ENCODE measurements at places on chromosomes 16 and 17.
A peak's percentile ranks its signal among the peaks of the same experiment; 100 is the strongest.

- DNase-seq: no peak
Measured at GRCh38 chr16:48323783-48324775, 61.1 kb downstream of the SIAH1 start.

DNA sequence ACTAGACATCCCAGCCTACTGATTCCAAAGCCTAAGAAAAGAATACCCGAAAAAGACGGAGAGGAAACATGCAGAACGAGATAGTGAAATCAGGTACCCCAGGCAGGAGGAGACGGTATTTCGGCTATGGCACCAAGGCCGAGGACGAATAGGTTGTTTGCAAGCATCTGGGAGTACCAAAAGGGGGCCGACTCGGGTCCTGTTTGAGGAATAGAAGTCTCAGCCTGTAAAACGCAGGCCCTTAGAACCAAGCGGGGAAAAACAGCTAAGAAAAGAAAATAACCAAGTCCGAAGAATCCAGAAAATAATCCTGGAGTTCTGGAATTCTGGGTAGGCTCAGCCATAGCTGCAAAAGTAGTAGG, 537 bp downstream of the SLC35B1 start:
- no peak for DNase-seq

DNA sequence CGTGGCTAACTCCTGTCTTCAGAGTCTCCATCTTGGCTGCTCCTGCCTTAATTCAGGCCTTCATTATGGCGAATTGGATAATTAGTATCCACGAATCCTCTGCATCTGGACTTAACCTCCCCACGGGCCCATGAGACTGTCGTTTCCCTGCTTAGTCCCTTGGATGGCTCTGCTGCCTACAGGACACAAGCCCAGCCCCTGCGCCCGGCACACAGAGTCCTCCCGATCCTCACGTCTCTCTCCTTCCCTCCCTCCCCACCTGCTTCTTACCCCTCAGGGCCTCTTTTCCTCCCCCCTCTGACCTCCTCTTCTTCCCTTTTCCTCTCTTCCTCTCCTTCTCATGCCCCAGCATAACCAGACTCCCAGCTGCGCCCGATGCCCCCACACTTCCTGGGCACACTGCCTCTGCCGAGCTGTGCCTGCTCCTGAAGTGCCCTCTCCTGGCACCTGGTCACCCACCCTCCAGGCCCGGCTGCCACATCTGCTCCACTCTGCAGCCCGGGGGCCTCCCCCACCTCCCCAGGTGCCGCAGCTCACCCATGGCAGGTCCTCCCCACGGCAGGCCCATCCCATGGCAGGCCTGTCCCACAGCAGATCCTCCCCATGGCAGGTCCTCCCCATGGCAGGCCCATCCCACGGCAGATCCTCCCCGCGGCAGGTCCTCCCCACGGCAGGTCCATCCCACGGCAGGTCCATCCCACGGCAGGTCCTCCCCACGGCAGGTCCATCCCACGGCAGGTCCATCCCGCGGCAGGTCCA, 45.9 kb downstream of the RPH3AL start:
- DNase-seq: no peak

GRCh38 chr17:12395733-12396354, 269.8 kb upstream of the MYOCD start:
- DNase-seq: no peak

- no peak for DNase-seq
Measured at GRCh38 chr16:85956426-85956825, 57.5 kb downstream of the IRF8 start.

- no peak for DNase-seq
Measured at GRCh38 chr17:33560165-33560564, 267.1 kb upstream of the ASIC2 start.

DNA sequence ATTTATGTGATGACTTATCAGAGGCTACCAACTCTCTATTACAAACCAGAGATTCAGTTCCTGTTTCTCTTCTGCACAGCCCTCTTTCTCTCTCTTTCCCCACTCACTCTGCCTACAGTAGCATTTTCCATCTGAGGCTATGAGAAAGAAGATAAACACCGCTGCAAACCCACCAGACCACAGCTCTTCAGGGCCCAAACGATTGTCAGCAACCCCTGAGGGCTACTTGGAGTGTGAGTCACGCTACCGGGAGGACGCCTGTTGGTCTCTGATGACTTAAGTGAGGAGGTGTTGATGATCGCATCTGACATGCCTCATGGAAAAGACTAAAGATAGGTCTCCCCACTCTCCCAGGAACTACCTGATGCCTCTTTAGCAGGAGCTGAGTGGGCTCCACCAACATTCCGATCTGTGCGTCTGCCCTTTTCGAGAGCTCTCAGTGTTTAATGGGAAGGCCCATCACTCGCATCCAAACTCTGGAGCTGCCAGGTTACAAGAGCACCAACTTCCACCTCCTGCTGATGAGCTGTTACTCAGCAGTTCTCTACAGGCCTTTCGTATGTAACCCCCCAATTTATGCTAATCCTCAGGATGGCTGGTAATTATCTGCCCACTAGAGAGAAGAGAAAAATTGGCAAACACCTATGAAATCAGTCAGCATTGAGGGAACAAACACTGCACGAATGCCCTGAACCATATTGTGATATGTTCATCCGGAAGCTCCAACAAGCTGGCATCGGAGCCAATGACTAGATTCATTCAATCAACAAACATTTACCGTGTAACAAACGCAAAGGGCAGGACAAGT, 9.2 kb downstream of the GRIN2A start:
- DNase-seq: no peak

- DNase-seq: no peak
Measured at GRCh38 chr16:64933885-64934284, 188.0 kb downstream of the CDH11 start.

- no peak for DNase-seq
Measured at GRCh38 chr17:73292031-73292531, 19.7 kb downstream of the CDC42EP4 start.

DNA sequence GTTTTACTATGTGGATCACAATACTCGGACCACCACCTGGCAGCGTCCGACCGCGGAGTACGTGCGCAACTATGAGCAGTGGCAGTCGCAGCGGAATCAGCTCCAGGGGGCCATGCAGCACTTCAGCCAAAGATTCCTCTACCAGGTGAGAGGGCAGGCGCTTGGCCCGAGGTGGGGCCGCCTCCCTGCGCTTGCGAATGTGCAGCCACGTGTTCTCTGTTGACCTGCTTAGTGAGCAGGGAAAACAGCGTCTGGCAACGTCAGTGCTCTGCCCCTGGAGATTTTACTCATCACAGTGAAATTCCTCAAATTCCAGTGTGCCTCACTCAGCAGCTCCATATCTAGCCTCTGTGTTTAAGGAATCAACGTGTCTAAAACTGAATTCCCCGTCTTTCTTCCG, 33.4 kb upstream of the CLEC18A start:
- no peak for DNase-seq

DNA sequence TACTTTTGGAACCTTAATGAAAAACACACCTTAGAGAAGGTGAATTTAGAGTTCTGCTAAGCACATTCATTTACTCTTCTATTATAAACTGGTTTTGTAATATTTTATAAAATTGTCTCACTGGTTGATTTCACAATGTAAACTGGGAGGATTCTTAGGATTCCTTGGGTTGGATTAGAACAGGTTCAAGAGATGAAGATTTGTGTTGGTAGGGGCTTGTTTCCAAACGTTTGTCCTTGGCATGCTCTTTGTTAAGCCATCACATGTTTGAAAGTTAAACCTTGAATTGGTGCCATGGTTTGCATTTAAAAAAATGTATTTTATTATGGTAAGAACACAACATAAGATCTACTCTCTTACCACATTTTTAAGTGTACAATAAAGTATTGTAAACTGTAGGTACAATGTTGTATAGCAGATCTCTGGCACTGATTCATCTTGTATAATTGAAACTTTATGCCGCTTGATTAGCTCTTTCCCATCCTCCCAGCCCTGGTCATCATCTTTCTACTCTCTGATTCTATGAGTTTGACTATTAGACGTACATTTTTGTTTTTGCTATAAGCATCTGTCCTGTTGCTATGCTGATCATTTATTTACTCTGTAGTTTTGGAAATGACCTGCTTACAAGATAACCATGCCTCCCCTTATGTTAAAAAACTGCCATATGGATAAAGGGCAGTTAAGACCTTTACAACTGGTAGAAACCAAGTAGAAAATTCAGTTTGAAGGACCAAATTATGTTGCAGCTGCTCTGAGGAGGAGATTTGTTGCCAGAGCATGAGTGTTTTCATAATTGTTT, 9.6 kb downstream of the FTO start:
- DNase-seq: no peak

DNA sequence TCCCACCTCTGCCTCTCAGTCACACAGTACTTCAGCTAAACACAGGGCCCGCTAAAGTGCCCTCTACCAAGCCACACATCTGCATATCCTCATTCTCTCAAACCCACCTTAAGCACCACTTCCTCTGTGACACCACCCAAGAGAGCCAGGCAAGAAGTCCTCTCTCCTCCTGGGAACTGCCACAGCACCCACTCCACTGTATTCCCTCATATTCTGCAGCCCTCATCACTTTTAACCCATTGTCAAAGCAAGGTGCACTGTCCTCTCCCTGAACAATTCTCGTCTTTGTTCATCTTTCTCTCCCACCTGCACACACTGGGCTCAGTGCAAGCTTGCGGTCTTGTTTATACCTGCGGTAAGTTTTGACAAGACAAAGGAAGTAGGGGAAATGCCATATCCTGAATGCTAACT, 13.6 kb downstream of the CHD9 start:
- DNase-seq: no peak

- DNase-seq: no peak
Measured at GRCh38 chr16:22198547-22199293, 7.4 kb upstream of the EEF2K start.

DNA sequence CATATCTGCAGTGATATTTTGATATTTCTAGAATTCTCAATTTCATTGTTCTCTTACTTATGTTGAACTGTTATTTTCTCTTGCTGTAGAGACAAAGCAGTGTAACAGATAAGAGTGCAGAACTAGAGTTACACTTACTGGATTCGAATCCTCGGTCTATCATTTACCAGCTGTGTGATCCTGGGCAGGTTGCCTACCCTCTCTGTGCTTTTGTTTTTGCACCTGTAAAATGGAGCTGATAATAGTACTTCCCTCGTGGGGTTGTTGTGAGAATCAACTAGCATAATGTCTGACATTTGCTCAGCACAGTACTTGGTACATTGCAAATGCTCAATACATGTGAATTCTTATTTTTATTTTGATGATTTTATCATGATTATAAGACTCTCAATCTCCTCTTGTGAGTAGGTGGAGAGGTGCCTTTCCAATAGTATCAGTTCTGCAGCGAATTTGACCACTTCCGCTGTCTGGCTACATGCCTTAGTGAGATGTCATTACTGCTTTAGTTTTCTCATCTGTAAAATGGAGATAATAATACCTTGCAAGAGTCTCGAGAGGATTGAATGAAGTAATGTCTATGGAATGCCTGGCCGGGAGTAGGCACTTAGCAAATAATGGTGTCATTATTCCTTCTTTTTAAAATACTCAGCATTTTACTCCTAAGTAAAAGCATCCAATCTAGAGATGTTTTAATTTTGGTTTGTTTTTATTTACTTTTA, 312.2 kb upstream of the MAF start:
- no peak for DNase-seq

GRCh38 chr17:79811011-79811867, 14.4 kb upstream of the CBX8 start:
- peak; percentile 84 for DNase-seq

DNA sequence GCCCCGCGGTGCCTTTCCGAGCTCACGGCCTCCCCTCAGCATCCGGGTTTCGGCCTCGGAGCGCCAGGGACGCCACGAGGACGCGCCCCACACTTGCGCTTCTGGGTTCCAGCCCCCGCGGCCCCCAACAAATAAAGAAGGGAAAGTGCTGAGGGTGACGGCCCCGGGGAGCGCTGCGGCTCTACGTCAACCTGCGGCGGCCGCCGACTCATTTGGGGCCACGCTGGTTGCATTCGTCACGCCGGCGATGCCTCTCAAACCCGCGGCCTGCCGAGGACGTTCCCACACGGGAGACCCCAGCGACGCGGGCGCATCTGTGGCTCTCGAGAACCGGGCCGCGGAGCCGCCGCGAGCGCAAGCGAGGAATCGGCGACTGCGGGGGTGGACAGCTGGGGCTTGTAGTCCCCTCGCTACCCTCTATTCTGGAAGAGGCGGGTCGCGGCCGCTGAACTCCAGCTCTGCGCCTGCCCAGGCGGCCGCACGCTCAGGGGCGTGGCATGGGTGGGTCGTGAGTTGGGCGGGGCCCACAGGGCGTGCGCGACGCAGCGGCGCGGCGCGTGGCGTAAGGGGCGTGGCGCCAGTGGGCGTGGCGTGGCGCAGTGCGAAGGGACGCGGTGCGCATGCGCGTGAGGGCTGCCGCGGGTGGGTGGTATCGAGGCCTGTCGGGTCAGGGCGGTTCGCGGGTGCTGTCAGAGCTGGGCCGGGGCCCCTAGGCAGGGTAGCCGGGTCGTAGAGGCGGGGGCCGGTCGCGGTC, at the start of gene AMZ2:
TSS of gene AMZ2 (plus strand) at position 599 of the 754 bp plus-strand sequence. CDS start 2,145 bp downstream, outside the sequence.
- peak; percentile 96 for DNase-seq

GRCh38 chr17:47717261-47717697, 15.8 kb upstream of the TBX21 start:
- no peak for DNase-seq

DNA sequence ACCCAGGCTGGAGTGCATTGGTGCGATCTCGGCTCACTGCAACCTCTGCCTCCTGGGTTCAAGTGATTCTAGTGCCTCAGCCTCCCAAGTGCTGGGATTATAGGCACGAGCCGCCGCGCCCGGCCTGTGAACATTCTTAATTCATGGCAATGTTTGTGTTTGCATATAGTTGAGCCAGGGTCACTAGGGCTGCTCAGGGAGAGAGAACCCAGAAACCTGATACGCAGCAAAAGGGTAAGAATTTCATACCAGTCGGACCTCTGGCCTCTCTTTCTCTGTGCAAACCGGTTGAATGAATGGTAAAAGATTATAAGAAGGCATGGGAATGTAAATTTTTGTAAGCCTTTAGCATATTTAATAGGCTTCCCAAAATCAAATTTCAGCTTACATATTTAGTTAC, 6.9 kb upstream of the TMEM98 start:
- no peak for DNase-seq

DNA sequence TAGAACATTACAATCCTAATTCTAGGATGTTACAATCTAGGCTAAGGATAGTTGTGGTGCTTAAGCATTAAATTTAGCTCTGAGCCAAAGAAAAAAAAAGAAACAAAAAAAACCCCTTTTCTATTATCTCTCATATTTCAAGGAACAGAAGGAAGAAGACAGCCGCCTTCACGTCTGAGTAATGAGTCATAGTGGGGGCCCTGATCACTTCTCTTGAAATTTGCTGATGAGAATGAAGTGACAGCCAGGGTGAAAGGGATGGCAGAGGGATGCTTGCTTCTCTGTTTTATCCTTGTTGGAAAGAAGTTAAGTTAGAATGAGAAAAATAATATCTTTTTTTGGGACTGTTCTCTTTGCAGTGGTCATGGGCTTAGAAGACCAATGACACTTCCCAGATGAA, 82.6 kb upstream of the MPHOSPH6 start:
- no peak for DNase-seq

DNA sequence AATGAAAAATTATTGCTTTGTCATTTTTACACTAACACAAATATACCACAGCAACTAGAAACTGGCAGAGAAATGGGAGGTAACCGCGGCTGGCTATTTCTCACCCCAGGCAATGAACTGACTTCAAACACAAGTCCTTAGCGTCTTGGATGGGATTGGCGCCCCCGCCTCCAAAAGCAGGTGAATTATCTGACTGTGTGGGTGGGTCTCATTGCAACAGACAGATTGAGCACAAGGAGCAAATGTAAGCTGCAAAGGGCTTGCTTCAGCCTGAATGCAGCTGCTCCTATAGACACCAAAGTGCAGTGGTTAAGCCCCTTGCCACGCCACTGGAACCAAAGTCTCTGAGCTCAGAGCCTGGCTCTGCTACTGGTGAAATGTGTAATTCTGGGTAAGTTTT, 225.0 kb downstream of the XYLT1 start:
- DNase-seq: peak; percentile 5
